ENCODE measurements at places on chromosomes 5 and 9. TPM values are rescaled to one million over a fixed set of nuclear protein-coding genes. Genes with fewer than 3 reads are reported as not detected.

PRR16 gene
- total RNA-seq: not detected

ORM2 gene
- not detected for total RNA-seq

ADCY2 gene
- not detected for total RNA-seq

FBP2 gene
- not detected for total RNA-seq

SLC1A1 gene
- total RNA-seq: 0.09 TPM

TJP2 gene
- total RNA-seq: 19.7 TPM

MLANA gene
- total RNA-seq: not detected

DNA sequence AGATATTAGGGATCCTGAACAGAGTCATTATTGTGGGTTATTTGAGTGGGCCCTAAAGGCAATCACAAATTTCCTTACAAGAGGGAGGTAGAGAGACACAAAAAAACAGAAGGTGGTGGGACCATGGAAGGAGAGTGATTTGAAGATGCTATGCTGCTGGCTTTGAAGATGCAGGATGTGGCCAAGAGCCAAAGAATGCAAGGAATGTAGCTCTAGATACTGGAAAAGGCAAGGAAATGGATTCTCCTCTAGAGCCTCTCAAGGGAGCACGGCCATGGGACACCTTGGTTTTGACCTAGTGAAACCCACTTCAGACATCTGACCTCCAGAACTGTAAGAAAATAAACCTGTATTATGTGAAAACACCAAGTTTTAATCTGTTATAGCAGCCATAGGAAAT lies 53.8 kb downstream of the TTC39B start:
- DNase-seq: no peak
- no peak overlapping the region for H3K4me3 ChIP-seq
- H3K27ac ChIP-seq: no peak overlapping the region
- H3K4me1 ChIP-seq: no peaks in the 10 kb centered on the region
- no peaks in the 10 kb centered on the region for H3K27me3 ChIP-seq

- no peak overlapping the region for H3K27ac ChIP-seq
- H3K27me3 ChIP-seq: peaks cover 14% of the 10 kb centered on the region
- DNase-seq: no peak
- no peaks in the 10 kb centered on the region for H3K4me1 ChIP-seq
- H3K36me3 ChIP-seq: no peaks in the 10 kb centered on the region
These were observed 30.0 kb upstream of the TENT4A start for GRCh38 chr5:6683241-6683640.

GRCh38 chr9:29475471-29475870 lies 1902.2 kb upstream of the C9orf72 start:
- H3K4me1 ChIP-seq: no peaks in the 10 kb centered on the region
- no peak overlapping the region for H3K27ac ChIP-seq
- no peak for DNase-seq
- H3K4me3 ChIP-seq: no peak overlapping the region

DNA sequence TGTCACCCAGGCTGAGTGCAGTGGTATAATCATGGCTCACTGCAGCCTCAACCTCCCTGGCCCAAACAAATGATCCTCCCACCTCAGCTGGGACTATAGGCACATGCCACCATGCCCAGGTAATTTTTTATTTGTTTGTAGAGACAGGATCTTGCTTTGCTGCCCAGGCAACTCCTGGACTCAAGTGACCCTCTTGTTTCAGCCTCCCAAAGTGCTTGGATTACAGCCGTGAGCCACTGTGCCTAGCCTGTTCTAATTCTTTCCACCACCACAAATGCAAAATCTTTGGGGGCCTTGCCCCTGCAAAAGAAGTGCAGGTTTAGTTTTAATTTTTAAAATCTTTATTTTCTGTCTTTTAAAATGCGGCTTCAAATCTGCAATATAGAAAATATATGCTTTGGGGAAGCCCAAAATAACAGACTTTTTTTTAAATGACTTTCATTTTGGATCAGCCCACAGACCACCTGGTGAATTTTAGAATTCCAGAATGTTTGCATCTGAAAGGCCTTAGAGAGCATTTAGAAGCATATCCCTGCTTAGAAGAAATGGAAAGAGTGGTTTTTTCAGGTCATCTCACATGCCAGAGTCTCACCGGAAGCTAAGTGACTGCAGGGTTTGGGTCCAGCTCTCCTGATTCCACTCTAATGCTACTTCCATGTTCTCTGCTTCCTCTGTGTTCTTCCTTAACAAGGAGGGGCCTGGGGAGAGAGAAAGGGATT lies 111.4 kb upstream of the FER start:
- DNase-seq: no peak
- H3K4me1 ChIP-seq: no peaks in the 10 kb centered on the region
- no peak overlapping the region for H3K4me3 ChIP-seq
- no peak overlapping the region for H3K27ac ChIP-seq
- H3K27me3 ChIP-seq: no peaks in the 10 kb centered on the region

- no peaks in the 10 kb centered on the region for H3K36me3 ChIP-seq
- H3K4me1 ChIP-seq: peaks cover 14% of the 10 kb centered on the region
- peaks cover 3% of the 10 kb centered on the region for H3K27me3 ChIP-seq
- no peak overlapping the region for H3K27ac ChIP-seq
These were observed 17.5 kb upstream of the SLC9A3 start for GRCh38 chr5:541539-542318.

DNA sequence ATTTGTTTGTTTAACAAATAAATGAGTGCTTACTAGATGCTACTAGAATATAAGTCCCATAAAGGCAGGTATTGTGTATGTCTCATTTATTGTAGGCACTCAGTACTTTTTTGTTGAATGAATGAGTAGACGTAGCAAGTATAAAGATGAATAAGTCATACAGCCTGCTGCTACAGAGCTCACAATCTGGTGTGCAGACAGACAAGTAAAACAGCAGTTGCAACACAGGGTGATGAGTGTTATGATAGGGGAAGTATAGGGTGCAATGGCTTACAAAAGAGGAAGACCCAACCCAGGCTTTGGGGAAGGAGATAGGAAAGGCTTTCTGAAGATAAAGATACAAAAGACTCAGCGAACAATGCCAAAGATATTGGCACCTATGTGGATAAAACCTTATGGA lies 47.7 kb downstream of the SH3RF2 start:
- DNase-seq: no peak
- H3K36me3 ChIP-seq: no peaks in the 10 kb centered on the region
- no peak overlapping the region for H3K27ac ChIP-seq
- H3K4me1 ChIP-seq: no peaks in the 10 kb centered on the region
- no peaks in the 10 kb centered on the region for H3K27me3 ChIP-seq

- no peaks in the 10 kb centered on the region for H3K27me3 ChIP-seq
- H3K4me3 ChIP-seq: no peak overlapping the region
- H3K36me3 ChIP-seq: no peaks in the 10 kb centered on the region
- H3K4me1 ChIP-seq: no peaks in the 10 kb centered on the region
- DNase-seq: no peak
- H3K27ac ChIP-seq: no peak overlapping the region
These were observed 72.8 kb upstream of the PITX1 start for GRCh38 chr5:135106610-135107471.

GRCh38 chr5:108947164-108947563 lies 199.5 kb downstream of the FER start:
- no peak overlapping the region for H3K4me3 ChIP-seq
- H3K27me3 ChIP-seq: no peaks in the 10 kb centered on the region
- H3K4me1 ChIP-seq: no peaks in the 10 kb centered on the region
- DNase-seq: no peak
- H3K27ac ChIP-seq: no peak overlapping the region
- H3K36me3 ChIP-seq: no peaks in the 10 kb centered on the region

DNA sequence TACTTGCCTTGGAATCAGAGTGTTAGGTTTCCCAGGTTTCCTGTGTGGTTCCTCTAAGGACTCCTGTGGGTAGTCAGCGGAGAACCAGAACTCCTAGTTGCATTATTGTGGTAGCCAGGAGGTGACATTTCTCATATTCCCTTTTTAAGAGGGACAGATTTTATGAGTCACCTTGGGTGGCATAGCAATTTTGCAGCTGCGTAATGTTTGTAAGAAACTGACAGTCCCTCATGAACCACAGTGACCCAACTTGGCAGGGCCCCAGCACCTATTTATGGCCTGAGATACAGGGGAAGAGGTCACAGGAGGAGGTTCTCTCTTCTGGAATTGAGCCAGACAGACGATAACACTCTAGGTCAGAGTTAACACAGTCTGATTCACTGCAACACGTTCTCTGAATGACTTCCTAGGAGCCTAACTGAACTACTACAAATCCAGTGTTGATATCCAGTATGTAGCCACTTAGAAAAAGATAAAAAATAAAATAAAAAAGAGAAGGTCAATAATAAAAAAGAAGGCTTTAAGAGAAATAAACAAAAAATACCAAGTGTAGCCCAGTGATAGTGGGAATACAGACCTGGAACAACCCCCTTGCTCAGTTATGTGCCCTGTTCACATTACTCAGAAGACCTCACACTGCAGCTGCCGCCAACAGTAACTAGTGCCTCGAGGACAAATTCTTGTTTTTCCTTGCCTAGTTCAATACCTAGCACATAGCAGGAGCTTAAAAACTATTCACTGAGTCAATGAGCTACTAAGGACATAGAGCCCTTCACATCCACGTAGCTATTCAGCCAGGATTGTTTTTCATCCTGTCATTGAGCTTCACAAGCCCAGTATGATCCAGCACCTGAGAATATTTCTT lies 50.7 kb upstream of the VLDLR start:
- no peaks in the 10 kb centered on the region for H3K27me3 ChIP-seq
- no peak overlapping the region for H3K4me3 ChIP-seq
- H3K27ac ChIP-seq: no peak overlapping the region
- DNase-seq: peak; percentile 30
- H3K36me3 ChIP-seq: no peaks in the 10 kb centered on the region

DNA sequence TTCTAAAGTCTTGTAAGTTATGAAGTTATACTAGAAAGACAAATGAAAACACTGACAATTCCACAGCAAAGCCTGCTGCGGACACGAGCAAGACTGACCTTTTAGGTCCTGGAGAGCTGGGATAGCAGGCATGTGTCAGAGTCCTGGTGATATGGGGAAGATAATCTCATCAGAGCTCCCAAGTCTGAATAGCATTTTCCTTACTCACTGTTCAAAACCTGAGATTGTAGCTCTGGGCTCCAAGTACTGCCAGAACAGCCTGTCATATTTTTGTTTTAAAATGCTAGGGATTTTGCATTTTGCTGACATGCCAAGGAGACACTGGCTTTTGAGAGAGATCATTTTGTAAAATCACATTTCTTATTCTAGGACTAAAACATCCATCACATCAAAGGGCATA lies 90.1 kb downstream of the DRD1 start:
- H3K27me3 ChIP-seq: no peaks in the 10 kb centered on the region
- H3K4me3 ChIP-seq: no peak overlapping the region
- no peak for DNase-seq
- no peaks in the 10 kb centered on the region for H3K4me1 ChIP-seq

- no peak overlapping the region for H3K27ac ChIP-seq
- no peaks in the 10 kb centered on the region for H3K4me1 ChIP-seq
- no peaks in the 10 kb centered on the region for H3K27me3 ChIP-seq
- H3K4me3 ChIP-seq: no peak overlapping the region
- H3K36me3 ChIP-seq: peaks cover 52% of the 10 kb centered on the region
These were observed 23.1 kb downstream of the DDX31 start for GRCh38 chr9:132646726-132647125.

GRCh38 chr9:130780865-130781504 lies 54.1 kb upstream of the ABL1 start:
- H3K4me1 ChIP-seq: no peaks in the 10 kb centered on the region
- no peaks in the 10 kb centered on the region for H3K27me3 ChIP-seq
- no peak overlapping the region for H3K27ac ChIP-seq
- DNase-seq: no peak
- H3K4me3 ChIP-seq: no peak overlapping the region

DNA sequence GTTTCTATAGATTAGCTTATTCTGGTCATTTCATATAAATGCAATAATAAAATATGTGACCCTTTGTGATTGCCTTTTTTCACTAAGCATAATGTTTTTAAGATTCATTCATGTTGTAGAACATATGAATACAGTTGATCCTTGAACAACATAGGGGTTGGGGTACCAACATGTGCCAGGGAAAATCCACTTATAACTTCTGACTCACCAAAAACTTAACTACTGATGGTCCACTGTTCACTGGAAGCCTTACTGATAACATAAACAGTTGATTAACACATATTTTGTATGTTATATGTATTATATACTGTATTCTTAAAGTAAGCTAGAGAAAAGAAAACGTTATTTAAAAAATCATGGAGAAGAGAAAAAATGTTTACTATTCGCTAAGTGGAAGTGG lies 12.1 kb downstream of the ARHGEF37 start:
- H3K27ac ChIP-seq: no peak overlapping the region
- H3K4me3 ChIP-seq: no peak overlapping the region
- no peak for DNase-seq
- no peaks in the 10 kb centered on the region for H3K4me1 ChIP-seq
- no peaks in the 10 kb centered on the region for H3K36me3 ChIP-seq
- no peaks in the 10 kb centered on the region for H3K27me3 ChIP-seq

DNA sequence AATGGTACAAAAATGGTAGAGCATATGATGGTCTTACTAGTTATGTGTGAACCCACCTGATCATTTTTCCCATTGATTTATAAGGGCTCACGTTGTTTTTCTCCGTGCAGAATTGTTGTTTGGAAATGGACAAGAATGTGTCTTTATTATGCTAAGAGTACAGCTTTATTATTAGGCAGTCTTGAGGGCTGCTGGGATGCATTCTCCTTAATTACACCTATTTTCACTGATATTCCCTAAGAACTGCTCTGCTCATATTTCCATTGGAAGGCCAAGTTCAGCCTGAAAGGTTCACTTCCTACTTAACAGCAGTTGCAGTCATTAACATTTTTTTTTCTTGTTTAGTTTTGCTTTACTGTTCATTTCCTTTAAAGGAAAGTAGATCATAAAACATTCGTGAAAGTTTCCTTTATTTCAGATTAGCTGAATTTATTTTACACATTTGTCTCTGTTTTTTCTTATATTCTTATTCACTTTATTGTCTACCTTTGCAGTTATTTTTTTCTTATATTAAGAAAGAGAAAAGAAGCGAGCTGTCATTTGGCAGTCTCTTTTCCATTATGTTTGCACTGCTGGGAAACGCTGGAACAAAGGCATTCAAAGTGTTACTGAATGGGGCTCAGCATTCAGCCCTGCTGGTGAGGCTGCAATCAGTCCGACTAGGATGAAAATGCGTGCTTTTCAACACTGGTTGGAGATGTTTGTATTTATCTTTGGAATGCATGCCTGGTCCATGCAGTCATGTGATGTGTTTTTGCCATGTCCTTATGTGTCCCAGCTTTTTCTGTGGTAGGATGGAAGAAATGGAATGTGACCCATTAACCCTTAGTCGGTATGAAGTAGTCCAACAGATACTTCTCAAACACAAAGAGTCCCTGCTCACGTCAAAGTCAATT lies 602.7 kb upstream of the ZNF608 start:
- no peak for DNase-seq
- H3K4me3 ChIP-seq: no peak overlapping the region
- no peaks in the 10 kb centered on the region for H3K36me3 ChIP-seq
- no peaks in the 10 kb centered on the region for H3K27me3 ChIP-seq
- no peaks in the 10 kb centered on the region for H3K4me1 ChIP-seq

GRCh38 chr5:178322736-178323540 lies 90.3 kb upstream of the PHYKPL start:
- H3K27ac ChIP-seq: no peak overlapping the region
- H3K27me3 ChIP-seq: no peaks in the 10 kb centered on the region
- H3K4me1 ChIP-seq: no peaks in the 10 kb centered on the region
- DNase-seq: no peak
- H3K36me3 ChIP-seq: no peaks in the 10 kb centered on the region

Data from CD8-positive, alpha-beta memory T cell (primary cell).